CD4-positive, CD25-positive, alpha-beta regulatory T cell (primary cell): ENCODE measurements at places on chromosomes 1 and 21. TPM values are rescaled to one million over a fixed set of nuclear protein-coding genes. Genes with fewer than 3 reads are reported as not detected.

- DNase-seq, result no peak
- no peak overlapping the region for H3K27ac ChIP-seq
- no peak overlapping the region for H3K4me3 ChIP-seq
- H3K27me3 ChIP-seq, result no peaks in the 10 kb centered on the region
- H3K4me1 ChIP-seq, result peaks cover 41% of the 10 kb centered on the region
Measured at GRCh38 chr1:15953294-15953771, 22.6 kb downstream of the ZBTB17 start.

DNA sequence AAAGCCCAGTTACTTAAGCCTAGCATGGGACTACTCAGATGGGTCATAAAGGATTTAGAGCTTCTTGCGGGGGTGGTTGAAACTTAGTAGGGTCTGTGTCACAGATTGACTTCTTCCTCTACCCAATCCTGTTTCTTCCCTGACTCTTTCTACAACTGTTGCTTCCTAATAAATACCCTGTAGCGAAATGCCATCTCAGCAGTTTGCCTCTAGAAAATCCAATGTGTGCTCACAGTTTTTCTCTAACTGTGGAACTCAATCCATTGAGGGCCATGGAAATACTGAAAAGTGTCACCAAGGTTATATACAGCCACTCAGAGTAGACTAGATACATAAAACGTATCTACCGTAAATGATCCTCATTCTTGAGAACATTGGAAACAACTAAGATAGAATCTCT is 217.7 kb downstream of the COL24A1 start:
- no peak overlapping the region for H3K27ac ChIP-seq
- no peaks in the 10 kb centered on the region for H3K36me3 ChIP-seq
- H3K4me1 ChIP-seq, result no peaks in the 10 kb centered on the region
- H3K4me3 ChIP-seq, result no peak overlapping the region
- no peaks in the 10 kb centered on the region for H3K27me3 ChIP-seq

GRCh38 chr1:184386312-184387068 is at the start of gene C1orf21:
Gene C1orf21 (plus strand): TSS chr1:184387029. CDS start chr1:184477510, 90,481 bp downstream.
- no peak within 1 kb of the TSS for H3K27ac ChIP-seq
- H3K36me3 ChIP-seq, result no peaks in the 10 kb centered on the region
- H3K4me3 ChIP-seq, result peak within 1 kb of the TSS; percentile 26
- peaks cover 19% of the 10 kb centered on the region for H3K4me1 ChIP-seq

DNA sequence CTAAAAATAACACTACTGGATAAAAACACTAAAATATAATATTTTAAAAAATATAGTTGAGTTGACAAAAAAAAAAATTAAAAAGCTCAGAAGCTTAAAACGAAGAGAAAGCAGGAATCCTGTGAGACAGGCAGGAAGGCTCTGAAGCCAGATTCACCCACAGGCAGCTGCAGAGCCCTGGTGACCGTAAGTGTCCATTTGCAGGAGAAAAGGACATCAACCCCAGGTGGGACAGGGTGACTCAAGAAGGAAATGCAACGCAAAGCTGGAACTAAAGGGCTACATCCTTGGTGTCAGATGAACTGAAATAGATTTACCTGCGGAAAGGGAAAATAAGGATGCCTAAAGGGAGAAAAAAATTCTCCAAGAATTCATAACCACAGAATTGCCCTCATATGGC is 46.8 kb downstream of the USP24 start:
- no peak overlapping the region for H3K4me3 ChIP-seq
- no peaks in the 10 kb centered on the region for H3K27me3 ChIP-seq
- H3K27ac ChIP-seq, result no peak overlapping the region
- no peaks in the 10 kb centered on the region for H3K4me1 ChIP-seq
- peaks cover 74% of the 10 kb centered on the region for H3K36me3 ChIP-seq
- no peak for DNase-seq

- no peak for DNase-seq
- H3K4me3 ChIP-seq, result no peak overlapping the region
- H3K27ac ChIP-seq, result no peak overlapping the region
- no peaks in the 10 kb centered on the region for H3K36me3 ChIP-seq
- H3K4me1 ChIP-seq, result no peaks in the 10 kb centered on the region
Measured at GRCh38 chr1:3419415-3420204, 34.9 kb upstream of the ARHGEF16 start.

DNA sequence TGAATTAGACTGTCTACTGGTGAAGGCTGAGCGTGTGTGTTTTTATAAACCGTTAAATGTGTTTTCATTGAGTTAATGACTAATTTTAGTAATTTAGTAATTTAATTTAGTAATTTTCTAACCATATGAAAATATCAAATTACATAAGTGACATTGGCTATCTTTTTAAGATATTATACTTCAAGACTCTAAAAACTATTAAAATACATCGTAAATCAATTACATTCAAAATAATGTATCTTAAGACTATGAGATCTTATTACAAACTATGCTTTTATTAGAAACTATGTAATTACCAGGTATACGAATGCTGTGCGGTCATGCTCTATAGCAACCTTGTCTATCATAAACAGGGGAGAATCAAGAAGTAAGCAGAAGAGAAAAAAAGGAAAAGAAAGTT is 21.6 kb downstream of the MAP3K21 start:
- no peaks in the 10 kb centered on the region for H3K27me3 ChIP-seq
- no peaks in the 10 kb centered on the region for H3K36me3 ChIP-seq
- no peak overlapping the region for H3K27ac ChIP-seq
- no peak for DNase-seq
- no peaks in the 10 kb centered on the region for H3K4me1 ChIP-seq

GRCh38 chr1:75392278-75392677 is 218.6 kb downstream of the SLC44A5 start:
- DNase-seq, result no peak
- no peaks in the 10 kb centered on the region for H3K4me1 ChIP-seq
- H3K4me3 ChIP-seq, result no peak overlapping the region
- no peaks in the 10 kb centered on the region for H3K36me3 ChIP-seq
- H3K27ac ChIP-seq, result no peak overlapping the region

- peak overlapping the region; percentile 2 for H3K27ac ChIP-seq
- no peaks in the 10 kb centered on the region for H3K4me1 ChIP-seq
- peaks cover 4% of the 10 kb centered on the region for H3K36me3 ChIP-seq
- H3K27me3 ChIP-seq, result no peaks in the 10 kb centered on the region
- no peak for DNase-seq
Measured at GRCh38 chr1:8463144-8463927, 145.4 kb downstream of the SLC45A1 start.

- H3K4me1 ChIP-seq, result no peaks in the 10 kb centered on the region
- no peaks in the 10 kb centered on the region for H3K36me3 ChIP-seq
- DNase-seq, result no peak
- no peak overlapping the region for H3K27ac ChIP-seq
- H3K27me3 ChIP-seq, result no peaks in the 10 kb centered on the region
Measured at GRCh38 chr1:218904416-218904815, 269.3 kb upstream of the LYPLAL1 start.

DNA sequence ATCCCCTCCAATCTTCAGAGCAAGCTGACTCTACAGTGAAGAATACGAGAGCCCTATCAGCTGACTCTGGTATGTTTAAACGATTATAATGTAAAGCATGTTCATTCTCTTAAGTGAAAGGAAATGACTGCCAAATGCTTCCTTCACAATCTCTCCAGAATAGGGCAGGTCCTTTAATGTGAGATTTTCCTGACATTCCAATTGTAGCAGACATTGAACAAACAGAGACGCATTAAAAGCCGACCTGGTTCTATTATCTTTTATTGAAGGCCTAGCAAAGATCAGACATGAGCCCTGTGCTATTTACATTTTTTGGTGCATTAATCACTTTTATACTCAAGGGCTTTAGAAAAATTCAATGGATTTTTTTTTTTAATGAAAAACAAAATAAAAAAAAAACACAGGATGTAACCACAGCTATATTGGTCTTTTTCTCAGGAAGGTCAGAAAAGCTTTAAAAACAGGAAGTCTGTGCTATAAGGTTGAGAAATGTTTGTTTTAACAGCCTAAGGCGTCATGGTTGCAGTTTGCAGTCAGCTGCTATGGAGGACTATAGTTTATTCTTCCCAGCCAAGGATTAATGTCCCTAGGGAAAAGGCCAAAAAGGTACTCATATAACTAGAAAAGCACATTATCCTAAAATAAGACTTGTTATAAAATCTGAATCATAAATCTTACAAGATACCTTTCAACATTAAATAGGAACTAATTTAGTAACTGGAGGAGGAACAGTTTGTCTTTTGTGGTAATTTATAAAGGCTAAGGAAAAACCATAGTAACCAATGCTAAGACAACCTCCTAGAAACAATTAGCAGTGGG is 104.8 kb downstream of the RERE start:
- no peaks in the 10 kb centered on the region for H3K36me3 ChIP-seq
- H3K4me1 ChIP-seq, result peaks cover 16% of the 10 kb centered on the region
- H3K27me3 ChIP-seq, result no peaks in the 10 kb centered on the region
- no peak for DNase-seq
- no peak overlapping the region for H3K27ac ChIP-seq
- H3K4me3 ChIP-seq, result peak overlapping the region; percentile 57

DNA sequence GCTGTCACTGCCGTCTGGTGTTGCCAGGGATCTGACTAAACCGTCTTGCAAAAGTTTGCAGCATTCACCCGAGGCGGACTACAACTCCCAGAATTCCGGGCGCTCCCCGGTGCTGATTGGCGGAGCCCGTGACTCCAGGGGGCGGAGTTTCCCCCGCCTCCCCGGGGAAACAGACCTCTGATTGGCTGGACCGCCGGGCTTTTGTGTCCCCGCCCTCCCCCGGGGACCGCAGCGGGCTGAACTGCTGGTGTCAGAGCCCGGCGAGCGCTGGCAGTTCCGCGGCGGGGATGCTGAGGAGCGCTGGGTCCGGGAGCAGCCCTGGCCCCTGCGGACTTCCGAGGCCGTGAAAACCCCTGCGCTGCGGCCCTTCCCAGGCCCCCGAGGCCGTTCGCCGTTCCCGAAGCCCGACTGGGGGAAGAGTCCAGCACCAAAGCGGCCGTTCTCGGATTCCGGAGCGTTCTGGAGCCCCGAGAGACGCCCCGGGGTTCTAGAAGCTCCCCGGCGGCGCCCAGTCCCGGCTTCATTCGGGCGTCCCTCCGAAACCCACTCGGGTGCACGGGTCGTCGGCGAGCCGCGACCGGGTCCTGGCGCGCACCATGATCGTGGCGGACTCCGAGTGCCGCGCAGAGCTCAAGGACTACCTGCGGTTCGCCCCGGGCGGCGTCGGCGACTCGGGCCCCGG is at the start of gene SESN2:
Gene SESN2, plus strand, starts transcription at position 267 of the 682 bp plus-strand sequence. Its CDS starts 330 bp downstream, at position 597.
- peak within 1 kb of the TSS; percentile 61 for H3K27ac ChIP-seq
- H3K27me3 ChIP-seq, result no peaks in the 10 kb centered on the region
- peaks cover 44% of the 10 kb centered on the region for H3K4me1 ChIP-seq
- DNase-seq, result peak; percentile 99
- H3K36me3 ChIP-seq, result no peaks in the 10 kb centered on the region

The SLC16A4 gene
- not detected for total RNA-seq
